Skeletal muscle cell (primary cell): ENCODE measurements at places on chromosomes 5 and 9.

DNA sequence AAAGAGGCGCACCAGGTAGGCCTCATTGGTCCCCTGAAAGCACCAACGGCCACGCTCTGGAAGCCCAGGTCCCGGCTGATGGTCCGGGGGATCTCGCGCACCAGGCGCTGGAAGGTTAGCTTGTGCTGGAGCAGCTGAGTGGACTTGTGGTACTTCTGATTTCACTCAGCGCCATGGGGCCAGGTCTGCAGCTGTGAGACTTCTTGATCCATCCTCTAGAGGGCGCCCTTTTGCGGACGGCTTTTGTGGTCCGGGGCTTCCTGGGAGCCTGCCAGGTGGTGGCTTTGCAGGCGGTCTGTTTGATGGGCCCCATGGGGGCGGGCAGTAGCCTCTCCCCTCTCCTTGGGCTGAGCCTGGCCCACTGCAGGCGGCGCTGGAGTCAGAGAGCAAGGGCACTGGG, 10.4 kb downstream of the TAF11L12 start:
- DNase-seq: no peak

DNA sequence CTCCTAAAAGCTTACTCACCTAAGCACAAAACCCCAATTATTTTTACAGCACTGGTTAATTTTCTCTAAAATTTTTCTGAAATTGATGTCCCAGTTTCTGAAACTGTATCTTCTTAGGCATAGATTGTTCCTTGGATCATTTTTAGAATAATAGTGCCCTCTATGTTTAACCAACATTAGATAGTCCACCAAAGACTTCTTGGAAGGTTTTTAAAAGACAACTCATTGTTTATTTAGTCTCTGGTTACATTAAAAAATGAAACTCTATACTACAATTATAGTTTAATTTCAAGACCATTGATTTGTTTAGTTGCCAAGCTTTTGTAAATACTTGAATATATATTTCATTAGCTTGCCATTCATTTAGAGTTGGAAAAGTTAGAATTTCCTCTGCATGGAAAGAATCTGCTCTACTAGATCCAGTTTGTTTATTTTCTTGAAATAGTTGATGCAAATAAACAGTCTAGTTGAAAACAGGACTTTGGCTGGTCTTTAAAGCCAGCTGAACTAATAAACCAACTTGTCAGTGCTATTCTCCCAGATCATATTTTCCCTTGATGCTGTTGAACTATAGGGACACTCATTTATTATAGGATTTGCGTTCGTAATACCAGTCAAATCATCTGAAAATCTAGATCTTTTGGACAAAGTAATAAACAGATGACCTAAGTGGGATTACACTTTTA, 990.5 kb downstream of the TLE1 start:
- DNase-seq: no peak

DNA sequence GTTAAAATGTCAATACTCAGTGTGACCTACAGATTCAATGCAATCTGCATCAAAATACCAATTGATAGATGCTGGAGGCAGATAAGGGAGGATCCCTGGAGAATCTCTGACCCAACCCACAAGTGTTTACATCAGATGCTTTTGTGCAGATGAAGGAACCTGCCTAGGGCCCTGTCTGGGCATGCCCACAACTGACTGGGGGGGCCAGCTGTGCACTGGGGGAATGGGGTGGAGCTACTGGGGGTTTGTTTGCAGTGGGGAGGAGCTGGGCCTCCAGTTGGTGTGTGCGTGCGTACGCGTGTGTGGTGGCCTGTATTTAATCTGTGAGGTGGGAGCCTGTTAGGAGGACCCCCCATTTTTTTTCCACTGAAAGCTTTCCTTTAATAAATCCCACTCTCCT, 244.9 kb downstream of the TRIM36 start:
- DNase-seq: no peak

GRCh38 chr9:106779796-106780195, 83.2 kb upstream of the ZNF462 start:
- no peak for DNase-seq

GRCh38 chr5:89105836-89106235, 222.9 kb upstream of the MEF2C start:
- DNase-seq: no peak

- DNase-seq: no peak
Observed at GRCh38 chr9:121153642-121154041, 48.0 kb downstream of the RAB14 start.

GRCh38 chr9:128762671-128763449, 8.9 kb downstream of the ZER1 start:
- DNase-seq: no peak

DNA sequence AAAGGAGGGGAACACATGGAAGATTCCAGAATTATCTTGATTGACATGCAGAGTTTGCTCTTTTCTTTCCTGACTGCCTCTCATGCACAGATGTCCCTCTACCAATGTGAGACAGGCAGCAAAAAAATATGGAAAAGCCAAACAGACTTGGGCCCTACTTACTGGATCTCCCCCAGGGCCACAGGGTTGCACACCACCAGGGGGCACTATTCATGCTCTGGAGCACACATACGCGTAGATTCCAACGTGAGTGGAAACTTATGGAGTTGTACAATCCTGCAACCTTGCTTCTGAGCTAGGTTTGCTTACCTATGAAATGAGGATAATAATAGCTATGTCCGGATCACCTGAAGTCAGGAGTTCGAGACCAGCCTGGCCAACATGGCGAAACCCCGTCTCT, 319.5 kb downstream of the ARHGEF28 start:
- DNase-seq: no peak

- DNase-seq: no peak
Observed at GRCh38 chr5:156431956-156432829, 105.2 kb downstream of the SGCD start.

DNA sequence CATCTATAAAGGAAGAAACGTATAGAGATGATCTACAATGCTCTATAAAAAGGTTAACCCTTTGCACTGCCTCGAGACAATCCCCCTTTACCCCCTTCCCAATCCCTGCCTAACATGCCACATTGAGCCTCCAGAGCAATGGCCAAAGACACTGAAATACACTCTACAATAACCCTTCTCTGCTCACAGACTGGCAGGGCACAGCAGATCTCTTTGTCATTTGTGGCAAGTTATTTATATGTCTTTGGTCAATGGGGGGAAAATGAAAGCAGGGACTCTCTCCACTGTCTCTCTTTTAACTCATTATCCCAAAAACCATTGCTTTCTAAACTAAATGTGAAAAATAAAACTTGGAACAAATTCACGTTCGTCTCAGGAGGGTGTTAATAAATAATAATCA, 51.7 kb downstream of the PTCH1 start:
- DNase-seq: no peak

GRCh38 chr5:169003721-169004541, 297.0 kb downstream of the SLIT3 start:
- no peak for DNase-seq

DNA sequence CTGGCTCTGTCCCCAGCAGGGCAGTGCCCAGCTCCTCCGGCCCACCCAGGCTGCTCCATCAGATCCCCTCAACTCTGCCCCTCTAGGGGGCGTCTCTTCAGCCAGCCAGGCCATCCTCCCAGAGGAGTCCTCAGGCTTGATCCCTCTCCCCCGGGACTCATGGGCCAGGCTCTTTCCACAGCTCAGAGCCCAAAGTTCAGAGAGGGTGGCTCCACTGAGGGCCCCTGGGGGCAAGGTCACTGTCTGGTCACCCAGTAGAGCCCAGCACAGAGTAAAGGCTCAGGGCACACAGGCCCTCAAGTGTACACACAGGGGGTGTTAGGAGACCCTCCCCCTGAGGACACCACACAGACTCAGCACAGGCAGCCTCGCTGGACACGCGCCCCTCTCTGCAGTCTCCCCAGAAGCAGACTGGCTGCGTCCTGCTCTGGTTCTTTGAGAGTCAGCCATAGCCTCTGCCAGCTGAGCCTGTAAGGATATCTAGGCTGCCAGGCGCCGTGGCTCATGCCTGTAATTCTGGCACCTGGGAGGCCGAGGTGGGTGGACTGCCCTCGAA, 64.8 kb downstream of the PAX5 start:
- DNase-seq: no peak

DNA sequence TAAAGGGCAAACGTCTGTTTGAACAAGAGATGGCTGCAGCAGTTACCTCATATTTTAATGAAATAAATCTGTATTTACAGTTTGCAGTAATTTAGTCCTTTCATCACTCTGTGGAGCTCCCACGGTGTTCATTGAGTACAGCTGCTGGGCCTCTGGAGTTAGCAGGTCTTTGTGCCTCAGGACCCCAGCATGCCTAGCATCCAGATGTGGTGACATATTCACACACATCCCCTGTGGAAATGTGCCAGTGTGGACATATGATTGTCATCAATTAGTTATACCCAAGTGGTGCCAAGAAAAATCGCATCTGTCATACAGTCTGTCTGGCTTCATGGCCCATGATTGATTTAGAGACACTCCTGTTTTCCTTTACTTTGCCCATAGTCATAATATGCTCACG, 77.3 kb downstream of the NNT start:
- no peak for DNase-seq

DNA sequence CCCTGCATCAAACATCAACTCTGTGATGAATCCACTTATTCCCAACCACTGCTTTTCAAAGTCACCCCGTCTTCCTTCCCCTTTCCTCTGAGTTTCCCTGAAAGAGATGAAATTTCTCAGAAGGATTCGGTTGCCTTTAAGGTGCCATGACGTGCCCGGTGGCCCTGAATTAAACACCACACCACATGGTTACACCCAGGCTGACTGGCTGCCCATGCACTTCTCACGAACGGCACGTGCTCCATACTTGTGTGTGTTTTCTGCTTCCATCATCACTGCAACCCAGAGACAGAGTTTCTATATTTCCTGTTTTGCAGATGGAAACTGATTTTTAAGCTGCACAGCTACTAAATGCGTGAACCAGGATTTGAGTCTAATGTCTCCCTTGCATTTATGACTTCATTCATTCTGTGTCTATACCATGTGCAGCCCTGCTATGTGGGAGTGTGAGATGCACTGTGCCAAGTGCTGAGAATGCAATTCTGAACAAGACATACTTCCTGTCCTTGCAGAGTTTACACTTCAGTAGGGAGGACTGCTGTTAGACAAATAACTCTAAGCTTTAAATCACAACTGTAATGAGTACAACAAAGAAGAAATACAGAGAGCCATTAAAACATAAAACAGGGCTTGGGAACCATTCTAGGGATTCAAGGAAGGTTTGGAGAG, 162.9 kb downstream of the NXNL2 start:
- no peak for DNase-seq

GRCh38 chr5:168339109-168339771, 47.8 kb downstream of the WWC1 start:
- no peak for DNase-seq

DNA sequence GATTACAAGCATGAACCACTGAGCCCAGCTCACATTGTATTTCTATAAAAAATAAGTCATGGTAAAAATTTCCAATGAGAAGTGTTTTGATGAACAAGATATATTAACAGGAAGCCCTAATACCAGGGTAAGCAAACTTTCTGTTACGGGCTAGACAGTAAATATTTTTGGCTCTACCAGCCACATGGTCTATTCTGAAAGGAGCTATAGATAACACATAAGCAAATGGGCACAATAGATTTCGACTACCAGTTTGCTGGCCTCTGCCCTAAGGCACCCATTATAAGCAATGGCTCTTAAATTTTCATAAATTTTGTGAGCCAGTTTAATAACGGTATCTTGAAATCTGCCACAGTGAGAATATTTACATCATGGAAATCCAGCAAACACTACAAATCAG, 8.1 kb downstream of the UBQLN1 start:
- DNase-seq: no peak

GRCh38 chr9:89775641-89776040, 170.8 kb downstream of the GADD45G start:
- no peak for DNase-seq

DNA sequence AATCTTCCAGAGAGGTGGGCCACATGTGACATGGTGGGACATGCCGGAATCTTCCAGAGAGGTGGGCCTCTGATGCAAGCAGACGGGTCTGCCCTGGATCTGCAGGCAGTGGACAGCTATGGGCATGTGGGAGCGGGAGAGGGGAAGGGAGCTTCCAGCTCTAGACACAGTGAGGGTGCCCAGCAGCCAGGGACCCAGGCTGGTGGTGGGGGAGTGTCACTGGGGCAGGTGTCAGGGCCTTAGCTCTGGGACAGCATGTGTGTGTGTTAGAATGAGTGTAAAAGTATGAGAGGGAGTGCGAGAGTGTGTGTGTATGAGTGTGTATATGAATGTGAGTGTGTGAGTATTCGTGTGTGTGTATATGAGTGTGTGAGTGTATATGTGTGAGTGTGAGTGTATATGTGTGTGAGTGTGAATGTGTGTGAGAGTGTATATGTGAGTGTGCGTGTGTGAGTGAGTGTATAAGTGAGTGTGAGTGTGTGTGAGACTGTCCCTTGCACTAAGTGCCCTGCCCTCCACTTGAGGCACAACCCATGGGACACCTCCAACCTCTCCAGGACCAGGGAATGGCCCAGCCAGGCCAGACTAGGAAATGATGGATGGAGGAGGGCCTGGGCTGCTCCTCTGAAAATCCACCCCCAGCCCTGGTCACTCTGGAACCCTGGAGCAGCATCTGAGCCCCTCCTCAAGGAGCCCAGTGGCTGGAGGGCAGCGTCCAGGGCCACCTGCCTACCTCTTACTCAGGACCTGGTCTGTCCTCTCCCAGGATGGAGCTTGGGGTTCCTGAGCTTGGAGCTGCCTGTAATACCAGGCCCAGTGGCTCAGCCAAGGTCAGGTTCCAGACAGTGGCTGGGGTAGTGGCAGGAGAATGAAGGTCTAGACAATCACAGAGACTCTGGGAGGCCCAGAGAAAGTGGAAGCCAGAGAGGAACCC, 122.2 kb downstream of the C9orf50 start:
- no peak for DNase-seq

- no peak for DNase-seq
Observed at GRCh38 chr5:131214609-131215227, 44.0 kb downstream of the LYRM7 start.

DNA sequence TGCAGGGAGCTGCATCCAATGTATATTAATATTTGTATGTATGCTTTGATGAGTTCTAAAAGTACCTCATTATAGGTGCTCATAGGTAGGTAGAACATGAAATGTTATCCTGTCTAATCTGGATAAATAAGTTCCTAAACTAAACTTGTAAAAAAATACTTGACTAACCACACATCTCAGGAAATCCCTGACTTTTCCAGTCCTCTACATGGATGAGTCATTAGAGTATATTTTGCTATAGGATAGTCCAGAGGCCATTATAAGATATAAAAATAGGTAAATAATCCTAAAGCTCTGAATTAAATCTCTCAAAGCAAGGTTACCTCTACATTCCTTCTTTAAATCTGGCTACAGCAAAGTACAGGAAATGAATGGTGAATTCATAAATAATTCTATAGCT, 404.3 kb downstream of the RAB3C start:
- no peak for DNase-seq
